ENCODE measurements at places on chromosomes 3 and 15.

GRCh38 chr3:174342171-174342570 lies 517.0 kb upstream of the NAALADL2 start:
- no peak for DNase-seq

DNA sequence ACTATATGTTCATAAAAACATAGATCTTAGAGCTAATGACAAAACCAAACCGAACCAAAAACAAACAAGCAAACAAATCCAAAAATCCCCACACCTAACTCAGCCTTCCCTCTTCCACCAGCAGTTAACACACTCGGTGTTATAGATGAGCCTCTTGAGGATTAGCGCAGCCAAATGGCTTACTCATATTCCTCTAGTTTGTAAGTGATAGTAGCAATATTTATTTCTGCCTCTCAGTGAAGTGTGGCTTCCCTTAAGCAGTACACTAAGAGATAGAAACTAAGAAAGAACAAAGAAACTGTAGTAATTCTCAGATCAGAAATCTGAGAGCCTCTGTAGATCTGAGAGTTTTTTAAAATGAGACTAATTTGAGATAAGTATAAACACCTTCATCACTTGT lies 2.4 kb upstream of the NCEH1 start:
- DNase-seq: no peak

DNA sequence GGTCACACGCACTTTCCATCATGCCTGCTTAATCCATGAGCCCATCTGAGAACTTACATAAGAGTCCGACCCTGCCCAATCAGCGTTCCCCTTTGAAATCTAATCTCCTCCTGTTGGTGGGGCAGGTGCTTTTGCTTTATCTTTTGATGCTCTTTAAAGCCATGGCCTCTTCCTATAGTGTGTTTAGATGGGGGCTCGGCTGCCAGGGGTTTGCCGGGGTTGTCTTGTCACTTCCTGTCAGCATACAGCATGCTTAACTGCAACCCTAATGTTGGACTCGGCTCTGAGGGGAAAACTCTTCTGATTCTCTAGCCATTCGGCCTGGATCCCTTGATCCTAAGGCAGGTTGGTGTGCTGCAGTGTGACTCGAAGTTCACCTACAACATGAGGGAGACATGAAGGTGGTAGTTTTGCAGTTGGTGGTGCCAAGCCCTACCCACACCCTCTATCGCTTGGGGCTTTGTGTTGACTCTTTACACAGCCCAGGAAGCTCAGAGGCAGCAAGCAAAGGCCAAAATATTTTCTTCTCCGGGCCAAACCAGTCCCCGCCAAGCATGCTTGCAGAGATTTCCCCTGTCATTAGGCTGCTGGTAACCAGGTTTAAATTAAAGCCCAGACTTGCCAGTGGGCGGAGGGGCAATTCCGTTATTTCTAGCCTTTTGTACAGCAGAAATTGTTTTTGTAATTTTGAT lies 218.7 kb downstream of the FEZF2 start:
- DNase-seq: no peak

- DNase-seq: no peak
These were observed 866.0 kb upstream of the NR2F2 start for GRCh38 chr15:95464509-95464908.

DNA sequence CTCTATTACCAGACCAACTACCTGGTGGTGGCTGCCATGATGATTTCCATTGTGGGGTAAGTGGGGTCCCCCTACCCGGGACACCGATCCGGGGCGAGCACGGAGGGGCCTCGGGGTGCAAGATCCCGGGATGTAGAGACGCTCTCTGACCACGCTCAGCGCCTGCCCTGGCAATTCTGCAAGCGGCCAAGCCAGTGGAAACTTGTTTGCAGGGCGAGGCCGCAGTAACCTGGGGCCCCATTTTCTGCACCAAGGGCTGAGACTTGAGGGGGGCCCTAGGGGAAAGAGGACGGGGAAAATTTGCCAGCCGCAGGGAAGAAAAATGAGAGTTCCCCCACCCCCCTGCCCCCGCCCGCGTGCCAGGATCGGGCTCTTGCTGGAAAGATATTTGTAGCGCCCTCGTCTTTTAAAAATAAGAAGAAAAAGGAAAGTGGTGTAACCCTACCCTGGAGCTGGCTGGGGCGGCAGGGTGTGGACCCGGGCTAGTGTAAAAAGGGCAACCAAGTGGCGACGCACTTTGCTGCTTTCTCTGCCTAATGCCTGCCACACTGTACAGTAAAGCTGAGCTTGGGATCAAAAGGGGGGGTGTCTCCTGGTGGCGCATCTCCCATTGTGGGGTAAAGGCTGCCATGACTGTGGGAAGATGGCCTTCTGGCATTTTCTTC lies 563 bp downstream of the ARL6IP5 start:
- no peak for DNase-seq

DNA sequence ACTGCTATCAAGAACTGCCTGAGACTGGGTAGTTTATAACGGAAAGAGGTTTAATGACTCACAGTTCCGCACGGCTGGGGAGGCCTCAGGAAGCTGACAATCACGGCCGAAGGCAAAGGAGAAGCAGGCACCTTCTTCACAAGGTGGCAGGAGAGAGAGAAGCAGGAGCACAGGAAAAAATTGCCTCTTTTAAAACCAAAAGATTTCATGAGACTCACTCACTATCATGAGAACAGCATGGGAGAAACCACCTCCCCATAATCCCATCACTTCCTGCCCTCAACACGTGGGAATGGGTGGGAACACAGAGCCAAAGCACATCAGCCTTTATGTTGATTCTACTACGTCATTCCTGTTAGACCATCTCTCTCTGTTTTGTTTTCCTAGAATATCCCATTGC lies 650.9 kb upstream of the SEMA6D start:
- DNase-seq: no peak

- DNase-seq: no peak
These were observed 6.0 kb downstream of the TADA3 start for GRCh38 chr3:9786209-9786739.

DNA sequence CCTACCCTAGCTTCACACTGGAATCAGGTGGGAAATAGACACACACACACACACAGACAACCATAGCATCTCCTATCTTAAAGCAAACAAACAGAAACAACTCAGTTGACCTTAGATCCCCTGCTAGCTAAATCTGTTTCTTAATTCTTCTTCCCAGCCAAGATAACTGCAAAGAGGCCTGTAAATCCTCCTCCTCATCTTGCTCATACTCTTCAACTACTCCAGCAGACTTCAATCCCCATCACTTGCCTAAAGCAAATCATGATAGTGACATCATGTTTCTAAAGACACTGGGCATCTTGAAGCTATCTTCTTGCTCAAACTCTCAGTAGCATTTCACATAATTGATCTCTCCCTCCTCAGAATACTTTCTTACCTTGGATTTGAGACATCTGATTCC lies 303.0 kb downstream of the RBMS3 start:
- DNase-seq: no peak

DNA sequence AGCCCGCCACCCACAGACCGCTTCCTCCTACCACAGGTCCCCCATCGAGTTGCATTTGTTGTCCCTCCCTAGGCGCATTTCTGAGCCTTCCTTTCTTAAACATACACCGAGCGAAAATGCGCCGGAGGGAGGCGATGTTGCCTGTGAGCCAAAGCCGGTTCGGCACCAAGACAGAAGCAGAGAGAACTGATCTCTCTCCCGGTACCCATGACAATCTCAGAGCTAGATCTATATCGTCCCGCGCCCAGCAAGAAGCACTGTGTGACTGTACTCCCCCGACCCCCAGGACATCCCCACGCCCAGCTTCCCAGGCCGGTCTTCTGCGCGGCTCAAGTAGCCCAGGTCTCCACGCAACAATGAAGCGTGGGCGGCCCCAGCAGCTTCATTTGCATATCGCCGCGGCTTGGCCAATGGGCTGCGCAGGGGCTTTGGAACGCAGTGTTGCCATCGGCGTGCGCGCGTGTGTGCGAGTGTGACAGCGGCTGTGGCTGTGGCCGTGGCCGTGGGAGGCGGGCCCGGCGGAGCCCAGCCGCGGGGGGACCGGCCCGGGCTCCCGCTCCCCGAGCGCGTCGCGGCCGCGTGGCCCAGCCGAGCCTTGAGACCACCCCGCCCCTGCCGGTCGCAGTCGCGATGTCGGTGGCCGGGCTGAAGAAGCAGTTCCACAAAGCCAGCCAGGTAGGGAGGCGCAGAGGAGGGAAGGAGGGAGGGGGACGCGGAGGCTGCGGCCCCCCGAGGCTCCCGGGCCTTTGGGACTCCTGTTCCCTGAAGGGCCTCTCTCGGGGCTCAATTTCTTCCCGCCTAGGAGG lies at the start of gene SH3GL3:
SH3GL3 (plus strand) TSS at position 438 of the 806 bp plus-strand sequence; CDS start at position 631, 193 bp downstream.
- DNase-seq: no peak

DNA sequence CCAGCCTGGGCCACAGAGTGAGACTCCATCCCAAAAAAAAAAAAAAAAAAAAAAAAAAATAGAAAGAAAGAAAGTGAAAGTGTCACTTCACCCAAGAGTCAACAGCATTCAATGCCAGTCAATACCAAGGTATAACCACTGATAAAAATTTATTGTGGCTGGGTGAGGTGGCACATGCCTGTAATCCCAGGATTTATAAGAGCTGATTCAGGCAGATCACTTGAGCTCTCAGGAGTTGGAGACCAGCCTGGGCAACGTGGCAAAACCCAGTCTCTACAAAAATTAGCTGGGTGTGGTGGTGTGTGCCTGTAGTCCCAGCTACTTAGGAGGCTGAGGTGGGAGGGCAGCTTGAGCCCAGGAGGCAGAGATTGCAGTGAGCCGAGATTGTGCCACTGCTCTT lies 46.5 kb upstream of the PIK3CB start:
- no peak for DNase-seq

DNA sequence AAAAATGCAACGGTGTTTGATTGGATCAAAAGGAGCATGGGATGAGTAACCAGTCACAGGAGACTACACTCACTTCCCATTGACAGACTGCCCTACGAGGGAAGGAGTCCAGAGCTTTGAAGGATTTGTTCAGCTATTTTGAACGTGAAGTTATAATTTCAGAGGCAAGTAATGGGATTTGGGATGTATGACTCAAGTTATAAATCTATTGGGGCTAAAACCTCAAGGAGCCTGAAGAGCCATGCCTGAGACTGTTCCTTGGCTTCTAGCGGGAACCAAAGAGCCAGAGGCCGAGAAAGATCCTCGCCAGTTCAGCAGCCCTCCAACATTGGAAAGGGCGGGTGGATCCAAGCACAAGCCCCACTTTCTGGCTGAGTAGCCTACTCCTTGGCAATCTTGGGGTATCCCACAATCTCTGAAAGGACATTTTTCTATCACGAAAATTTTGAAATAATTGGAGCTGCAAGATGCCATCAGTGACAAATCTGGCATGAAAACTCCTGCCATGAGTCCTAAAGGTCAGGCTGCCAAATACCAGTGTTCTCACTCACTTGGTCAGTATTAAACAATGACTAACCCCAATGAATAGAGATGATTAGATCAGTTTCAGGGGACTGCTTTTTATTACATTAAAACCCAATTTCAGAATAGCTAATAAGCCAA lies 48.6 kb upstream of the SLCO2A1 start:
- no peak for DNase-seq

- DNase-seq: no peak
These were observed 285.2 kb upstream of the MME start for GRCh38 chr3:154794814-154795445.

- no peak for DNase-seq
These were observed 32.9 kb downstream of the MTHFS start for GRCh38 chr15:79863886-79864285.

GRCh38 chr15:89761929-89762328 lies 10.9 kb upstream of the MESP1 start:
- DNase-seq: no peak

DNA sequence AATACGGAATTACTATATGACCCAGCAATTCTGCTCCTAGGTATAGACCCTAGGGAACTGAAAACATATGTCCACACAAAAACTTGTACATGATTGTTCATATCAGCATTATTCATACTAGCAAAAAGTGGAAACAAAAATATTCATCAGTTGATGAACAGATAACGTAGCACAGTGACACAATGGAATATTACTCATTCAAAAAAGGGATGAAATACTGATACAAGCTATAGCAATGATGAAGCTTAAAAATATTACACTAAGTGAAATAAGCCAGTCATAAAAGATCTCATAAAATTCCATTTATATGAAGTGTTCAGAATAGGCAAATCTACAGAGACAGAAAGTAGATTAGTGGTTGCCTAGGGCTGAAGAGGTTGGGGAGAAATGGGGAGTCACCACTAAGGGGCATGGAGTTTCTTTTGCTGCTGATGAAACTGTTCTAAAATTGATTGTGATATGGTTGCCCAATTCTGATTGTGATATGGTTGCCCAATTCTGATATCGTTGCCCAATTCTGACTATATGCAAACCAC lies 10.5 kb downstream of the C15orf61 start:
- no peak for DNase-seq

DNA sequence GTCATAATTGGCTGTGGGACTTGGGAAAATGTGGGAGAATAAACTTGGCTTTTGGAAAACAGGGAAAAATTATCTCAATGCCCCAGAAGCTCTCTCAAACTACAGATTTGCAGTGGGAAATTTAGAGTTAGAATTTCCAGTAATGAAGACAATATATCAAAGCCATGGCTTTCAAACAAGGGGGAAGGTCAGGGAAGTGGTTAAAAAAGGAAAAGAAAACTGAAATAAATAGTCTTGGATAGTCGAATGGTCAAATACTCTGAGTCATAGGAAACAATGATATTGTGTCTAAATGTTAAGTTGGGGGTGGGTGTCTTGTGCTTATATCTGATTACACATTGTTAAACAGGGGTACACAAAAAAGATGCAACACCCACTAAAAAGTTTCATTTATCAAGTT lies 272.4 kb upstream of the COL8A1 start:
- DNase-seq: no peak

DNA sequence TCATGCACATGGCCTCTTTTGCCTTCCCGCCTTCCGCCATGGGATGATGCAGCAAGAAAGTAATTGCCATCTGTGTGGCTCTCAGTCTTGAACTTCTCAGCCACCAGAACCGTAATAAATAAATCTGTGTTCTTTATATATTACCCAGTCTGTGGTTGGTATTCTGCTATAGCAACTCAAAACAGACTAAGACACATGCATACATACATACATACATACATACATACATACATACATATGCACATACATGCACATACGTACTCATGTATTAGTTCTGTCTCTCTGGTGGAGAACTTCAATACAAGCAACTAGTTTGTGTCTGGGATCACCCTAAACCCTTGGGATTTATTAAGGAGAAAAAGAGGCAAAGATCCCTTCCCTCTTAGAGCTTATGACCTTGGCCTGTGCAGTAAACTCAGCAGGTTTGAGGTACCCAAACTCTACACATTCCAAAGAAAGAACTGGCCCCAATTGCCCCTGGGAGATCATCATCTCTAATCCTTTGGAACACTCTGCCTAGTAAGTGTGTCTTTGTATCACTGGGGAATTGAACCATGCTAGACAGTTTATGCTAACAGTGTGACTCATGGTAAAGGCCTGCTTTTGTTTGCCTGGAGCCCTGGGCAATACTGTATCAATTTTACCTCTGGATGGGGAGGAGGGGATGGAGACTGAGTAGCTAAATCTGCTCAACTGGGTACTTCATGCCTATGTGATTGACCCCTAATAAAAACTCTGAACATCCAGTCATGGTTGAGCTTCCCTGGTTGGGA lies 115.6 kb upstream of the LMCD1 start:
- DNase-seq: no peak
